NAMALWA (cell line): ENCODE measurements at places on chromosomes 16 and 17.

- no peak for DNase-seq
Observed at GRCh38 chr16:84766978-84767773, 52.6 kb upstream of the CRISPLD2 start.

- DNase-seq: no peak
Observed at GRCh38 chr16:30082545-30083090, 6.8 kb downstream of the PPP4C start.

DNA sequence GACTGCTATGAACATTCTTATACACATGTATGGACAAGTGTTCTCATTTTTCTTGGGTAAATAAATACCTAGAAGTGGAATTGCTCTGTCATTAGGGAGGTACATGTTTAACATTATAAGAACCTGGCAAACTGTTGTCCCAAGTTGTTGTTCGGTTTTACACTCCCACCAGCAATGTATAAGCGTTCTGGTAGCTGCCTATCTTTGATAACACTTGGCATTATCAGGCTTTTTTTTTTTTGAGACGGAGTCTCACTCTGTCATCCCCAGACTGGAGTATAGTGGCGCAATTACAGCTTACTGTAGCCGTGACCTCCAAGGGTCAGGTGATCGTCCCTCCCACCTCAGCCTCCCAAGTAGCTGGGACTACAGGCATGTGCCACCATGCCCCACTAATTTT lies 16.3 kb downstream of the ATAD5 start:
- no peak for DNase-seq

- DNase-seq: peak; percentile 77
Observed at GRCh38 chr16:66523861-66524354, 26.0 kb downstream of the TK2 start.

GRCh38 chr17:60086818-60087591 lies 8.3 kb upstream of the HEATR6 start:
- no peak for DNase-seq

GRCh38 chr17:72766761-72767356 lies 325.6 kb downstream of the SLC39A11 start:
- no peak for DNase-seq

GRCh38 chr17:65047941-65048340 lies 8.6 kb downstream of the GNA13 start:
- no peak for DNase-seq

- DNase-seq: no peak
Observed at GRCh38 chr17:82856361-82856760, 16.5 kb upstream of the ZNF750 start.

DNA sequence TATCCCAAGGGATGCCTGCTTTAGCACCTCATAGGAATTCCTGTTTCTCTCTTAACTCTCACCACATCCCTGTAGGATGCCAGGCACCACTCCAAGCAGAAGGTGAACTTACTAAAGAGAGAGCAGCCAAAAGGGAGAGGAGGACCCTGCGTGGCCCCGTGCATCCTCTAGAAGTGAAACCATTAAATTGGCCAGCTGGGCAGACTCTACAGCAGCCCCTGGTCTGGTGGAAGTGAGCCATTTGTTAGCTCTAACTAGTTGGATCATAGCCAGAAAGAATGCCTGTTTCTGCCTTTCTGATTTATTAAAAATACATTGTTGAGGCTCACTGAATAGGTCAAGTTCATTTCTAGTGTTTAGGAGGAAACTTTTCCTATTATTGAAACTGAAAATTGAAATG lies 22.3 kb downstream of the TMEM11 start:
- peak; percentile 2 for DNase-seq

- DNase-seq: no peak
Observed at GRCh38 chr16:56864960-56865359, at the start of gene SLC12A3. TSS of gene SLC12A3 (plus strand) at chr16:56865207. CDS start at chr16:56865236, 29 bp downstream.

DNA sequence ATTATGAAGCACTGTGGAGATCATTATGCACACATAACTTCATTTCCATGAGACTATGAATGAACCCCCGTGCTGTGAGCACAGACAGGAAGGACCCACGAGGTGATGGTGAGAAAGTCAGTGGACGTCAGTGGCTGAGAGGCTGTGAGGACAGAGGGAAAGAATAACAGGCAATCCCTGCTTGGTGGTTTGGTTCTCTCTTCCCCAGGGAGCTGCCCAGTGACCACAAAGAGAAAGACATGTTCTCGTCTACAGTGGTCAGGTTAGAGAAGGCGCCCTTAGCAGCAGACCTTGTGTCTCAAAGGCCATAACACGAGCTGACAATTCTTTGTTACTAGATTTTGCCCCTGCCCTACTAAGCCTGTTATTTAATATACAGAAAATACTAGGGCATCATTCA lies 609.2 kb downstream of the TOX3 start:
- no peak for DNase-seq

DNA sequence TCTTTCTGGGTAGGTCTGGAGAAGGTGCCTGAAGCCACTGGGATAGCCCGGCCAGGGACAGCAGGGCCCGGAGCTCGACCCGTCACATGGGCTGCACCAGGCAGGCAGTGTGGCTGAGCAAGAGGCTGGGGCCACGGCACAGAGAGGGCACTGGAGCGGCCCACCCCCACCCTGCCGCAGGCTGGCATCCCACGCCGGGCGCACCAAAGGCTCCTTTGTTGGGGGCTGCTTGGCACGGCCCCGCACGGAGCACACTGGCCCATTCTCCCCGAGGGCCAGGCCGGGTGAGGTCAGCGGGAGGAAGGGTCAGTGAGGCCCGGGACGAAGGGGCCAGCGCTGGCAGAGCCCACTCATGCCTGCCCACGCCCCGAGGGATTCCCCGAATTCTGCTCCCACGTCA lies 36.5 kb upstream of the PVALEF start:
- DNase-seq: no peak

DNA sequence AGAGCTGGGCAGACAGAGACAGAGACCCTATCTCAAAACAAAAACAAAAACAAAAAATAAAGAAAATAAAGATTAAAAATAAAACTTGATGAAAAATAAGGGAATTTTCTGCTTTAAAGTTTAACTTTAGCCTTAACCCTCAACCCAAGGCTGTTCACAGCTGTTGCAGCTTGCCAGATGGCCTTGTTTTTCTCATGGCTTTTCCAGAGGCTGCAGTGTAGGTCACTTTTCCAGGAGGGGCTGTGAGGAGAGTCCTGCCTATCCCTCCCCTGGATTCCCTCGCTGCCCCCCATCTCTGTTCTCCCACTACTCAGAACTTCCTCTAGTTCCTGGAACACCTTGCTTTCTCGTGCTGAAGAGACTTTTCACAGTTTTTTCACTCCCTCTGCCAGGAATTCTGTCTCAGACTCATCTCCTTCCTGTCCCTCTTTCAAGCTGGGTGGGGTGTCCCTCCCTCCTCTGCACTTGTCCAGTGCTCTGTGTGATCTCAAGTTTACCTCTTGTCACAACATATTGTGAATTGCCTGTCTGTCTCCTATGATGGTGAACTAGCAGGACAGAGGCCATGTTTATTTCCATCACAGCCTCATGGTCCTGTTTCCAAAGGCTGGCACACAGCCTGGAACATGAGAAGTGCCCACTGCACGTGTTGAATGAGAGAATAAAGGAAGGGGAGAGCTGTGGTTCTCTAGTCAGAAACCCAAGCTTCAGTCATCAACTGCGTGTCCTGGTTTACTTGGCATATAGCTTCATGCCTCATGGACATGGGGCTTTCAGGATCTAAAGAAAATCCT lies 69.9 kb upstream of the MSI2 start:
- no peak for DNase-seq

GRCh38 chr17:3732210-3732621 lies 8.5 kb downstream of the HASPIN start:
- DNase-seq: peak; percentile 26

GRCh38 chr16:31568577-31569359 lies 41.1 kb downstream of the AHSP start:
- no peak for DNase-seq

DNA sequence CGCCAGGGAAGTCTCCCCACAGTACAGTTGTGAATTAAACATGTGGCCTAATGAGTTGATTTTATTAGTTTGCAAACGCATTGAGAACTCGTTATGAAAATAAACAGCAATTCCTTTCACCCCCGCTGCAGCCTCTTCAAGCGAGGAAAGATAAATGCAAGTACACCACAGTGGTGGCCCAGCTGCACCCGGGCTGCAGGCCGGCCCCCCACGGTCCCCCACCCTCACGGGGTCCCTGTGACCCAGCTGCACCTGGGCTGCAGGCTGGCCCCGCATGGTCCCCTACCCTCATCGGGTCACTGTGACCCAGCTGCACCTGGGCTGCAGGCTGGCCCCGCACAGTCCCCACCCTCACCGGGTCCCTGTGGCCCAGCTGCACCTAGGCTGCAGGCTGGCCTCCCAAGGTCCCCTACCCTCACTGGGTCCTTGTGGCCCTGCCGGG lies 32.2 kb downstream of the SDK2 start:
- peak; percentile 27 for DNase-seq

DNA sequence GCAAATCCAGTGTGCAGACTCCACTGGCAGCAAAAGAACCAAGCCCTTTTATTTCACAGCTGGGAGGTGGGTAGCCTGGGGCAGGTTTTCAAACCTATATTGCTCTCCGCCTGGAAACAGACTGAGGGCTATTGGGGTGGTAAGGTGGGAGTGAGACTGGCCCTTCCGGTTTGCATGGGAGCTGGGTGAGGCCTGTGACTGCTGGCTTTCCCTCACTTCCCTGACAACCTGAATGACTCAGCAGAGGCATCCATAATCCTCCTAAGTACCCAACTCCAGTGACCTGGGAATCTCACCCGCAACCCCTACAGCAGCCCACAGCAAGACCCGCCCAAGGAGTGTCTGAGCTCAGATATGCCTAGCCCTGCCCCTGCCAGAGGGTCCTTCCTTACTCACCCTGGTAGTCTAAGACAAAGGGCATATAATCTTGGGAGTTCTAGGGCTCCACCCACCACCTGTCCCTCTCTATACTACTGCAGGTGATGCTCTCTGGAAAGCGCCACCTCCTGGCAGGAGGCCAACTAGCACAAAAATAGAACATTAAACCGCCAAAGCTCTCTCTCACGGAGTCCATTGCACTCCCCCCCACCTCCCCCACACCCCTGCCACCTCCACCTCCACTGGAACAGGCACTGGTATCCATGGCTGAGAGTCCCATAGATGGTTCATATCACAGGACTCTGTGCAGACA lies 602.0 kb upstream of the C16orf82 start:
- no peak for DNase-seq

DNA sequence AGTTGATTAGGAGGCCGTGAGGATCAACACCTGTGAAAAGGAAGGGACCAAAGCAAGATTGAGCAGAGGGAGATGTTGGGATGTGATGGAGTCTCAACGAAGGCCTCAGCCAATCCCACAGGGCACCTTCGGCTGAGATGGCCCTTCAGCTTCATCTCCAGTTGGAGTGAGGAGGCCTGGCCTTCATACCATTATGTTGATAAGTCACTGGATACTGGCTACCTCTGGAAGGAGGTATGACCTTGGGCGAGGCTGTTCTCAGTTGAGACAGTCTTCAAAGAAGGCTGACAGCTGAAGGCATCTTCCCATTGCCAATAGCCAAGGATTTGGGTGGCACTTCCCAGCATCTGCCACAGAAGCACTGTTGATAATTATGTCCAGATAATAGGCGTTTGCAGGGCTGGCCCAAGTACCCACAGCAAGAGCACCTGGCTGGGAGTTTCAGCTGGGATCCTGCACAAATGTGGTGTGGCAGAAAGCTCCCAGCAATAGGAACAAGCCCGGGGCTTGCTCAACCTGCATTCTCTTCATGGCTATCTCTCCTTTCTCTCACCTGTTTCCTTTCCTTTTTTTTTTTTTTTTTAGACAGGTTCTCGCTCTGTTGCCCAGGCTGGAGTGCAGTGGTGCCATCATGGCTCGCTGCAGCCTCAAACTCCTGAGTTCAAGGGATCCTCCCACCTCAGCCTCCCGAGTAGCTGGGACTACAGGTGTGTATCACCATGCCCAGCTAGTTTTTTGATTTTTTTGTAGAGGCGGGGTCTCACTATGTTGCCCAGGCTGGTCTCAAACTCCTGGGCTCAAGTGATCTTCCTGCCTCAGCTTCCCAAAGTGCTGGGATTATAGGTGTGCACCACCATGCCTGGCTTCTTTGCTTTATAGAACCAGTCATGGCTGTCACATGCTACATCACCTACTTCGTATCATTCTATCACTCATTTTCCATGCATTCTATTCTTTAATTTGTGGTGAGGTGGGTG lies 18.2 kb upstream of the MAP3K14 start:
- no peak for DNase-seq

DNA sequence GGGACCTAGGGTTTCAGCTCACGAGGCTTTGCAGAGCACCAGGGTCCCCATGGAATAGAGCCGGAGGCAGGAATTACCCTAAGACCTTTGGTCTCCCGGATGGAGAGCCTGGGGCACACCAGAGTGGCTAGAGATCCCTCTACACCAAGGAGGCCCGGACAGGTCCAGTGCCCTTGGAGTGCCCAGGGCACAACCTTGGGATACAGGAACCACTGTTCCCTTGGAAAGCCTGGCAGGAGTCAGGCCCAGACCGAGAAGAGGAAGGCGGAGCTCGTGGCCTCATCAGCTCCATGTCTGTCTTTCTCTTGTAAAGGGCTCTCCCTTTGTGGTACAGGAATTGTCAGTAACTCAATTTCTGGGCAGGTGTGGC lies 3.8 kb upstream of the DBNDD1 start:
- DNase-seq: no peak

- no peak for DNase-seq
Observed at GRCh38 chr17:55730808-55731207, 8.1 kb upstream of the TMEM100 start.

DNA sequence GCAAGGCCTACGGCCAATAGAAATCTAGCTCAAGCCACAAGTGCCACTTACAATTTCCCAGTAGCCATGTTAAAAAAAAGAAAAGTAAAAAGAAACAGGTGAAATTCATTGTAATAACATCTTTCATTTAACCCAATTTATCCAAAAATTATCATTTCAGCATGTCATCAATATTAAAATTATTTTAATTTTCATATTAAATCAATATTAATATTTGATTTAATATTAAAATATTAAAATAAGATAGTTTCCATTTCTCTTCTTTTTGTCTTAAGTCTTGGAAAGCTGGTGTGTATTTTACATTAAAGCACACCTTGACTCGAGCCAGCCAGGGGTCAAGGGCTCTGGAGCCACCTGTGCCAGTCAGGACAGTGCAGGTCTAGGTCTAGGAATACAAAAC lies 12.7 kb upstream of the C16orf74 start:
- DNase-seq: no peak

- DNase-seq: no peak
Observed at GRCh38 chr17:35752471-35752870, 568 bp downstream of the GAS2L2 start.

- DNase-seq: no peak
Observed at GRCh38 chr16:67873435-67874370, 851 bp downstream of the EDC4 start.
